Cardiac septum (tissue), 1 donor: ENCODE measurements at places on chromosomes 1 and 21.

GRCh38 chr1:160539990-160540858 lies 17.2 kb upstream of the SLAMF6 start:
- DNase-seq = no peak

DNA sequence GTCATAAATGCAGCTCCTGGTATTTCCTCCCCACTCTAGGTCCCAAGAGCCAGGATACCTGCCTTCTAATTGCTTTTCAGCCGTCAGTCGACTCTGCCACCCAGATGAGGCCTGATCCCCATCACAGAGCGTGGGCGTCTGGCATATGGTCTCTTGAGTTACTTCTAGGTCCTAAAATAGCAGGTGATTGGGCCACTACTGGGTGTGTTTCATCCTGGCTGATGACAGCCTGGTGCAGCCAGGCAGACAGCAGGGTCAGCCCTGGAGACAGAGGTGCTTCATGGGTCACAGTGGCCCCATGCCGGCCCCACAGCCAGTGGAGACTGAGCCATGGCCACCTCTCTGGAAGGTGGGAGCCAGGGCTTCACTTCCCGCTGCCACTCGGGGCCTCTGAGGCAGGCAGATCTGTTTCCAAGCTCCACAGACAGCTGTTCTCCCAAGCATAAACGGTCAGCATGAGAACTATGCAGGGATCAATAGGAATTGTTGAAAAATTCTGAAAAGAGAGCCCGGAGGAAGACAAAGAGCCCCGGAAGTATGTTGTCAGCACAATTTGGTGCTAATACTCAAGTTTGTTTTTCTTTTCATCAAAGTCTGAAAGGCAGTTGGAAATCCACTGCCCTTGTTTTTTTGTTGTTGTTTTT lies 83.0 kb downstream of the MAN1C1 start:
- peak; percentile 85 for DNase-seq

DNA sequence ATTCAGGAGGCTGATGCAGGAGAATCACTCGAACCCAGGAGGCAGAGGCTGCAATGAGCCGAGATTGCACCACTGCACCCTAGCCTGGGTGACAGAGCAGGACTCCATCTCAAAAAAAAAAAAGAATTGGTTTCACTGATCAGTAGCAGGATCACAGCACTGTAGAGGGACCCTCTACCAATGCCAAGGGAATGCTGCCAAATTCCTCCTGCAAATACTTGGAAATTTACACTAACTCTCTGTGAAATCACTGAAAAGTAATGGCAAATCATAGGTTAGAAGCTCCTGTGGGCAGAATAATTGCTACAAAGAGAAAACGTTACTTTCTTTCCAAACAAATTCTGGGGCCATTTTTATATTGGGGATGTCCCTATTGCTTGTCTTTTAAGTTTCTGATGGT lies 6.7 kb upstream of the GPR25 start:
- DNase-seq = no peak

DNA sequence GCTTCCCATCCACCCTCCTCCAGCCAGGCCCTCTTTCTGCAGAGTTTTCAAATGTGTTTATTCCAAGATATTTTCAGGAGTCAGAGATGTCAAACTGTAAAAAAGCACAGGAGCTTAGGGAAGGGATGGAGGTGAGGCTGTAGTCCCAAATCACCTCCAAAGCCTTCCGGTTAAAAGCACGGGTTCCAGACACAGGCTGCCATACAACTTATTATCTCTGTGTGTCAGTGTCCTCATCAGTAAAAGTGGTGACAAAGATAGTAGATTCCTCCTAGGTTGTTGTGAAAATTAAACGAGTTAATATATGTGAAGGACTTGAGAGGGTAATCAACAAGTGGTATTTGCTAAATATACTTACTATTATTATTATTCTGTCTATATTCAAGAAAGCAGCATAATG lies 15.1 kb downstream of the S100A7A start:
- DNase-seq = no peak

DNA sequence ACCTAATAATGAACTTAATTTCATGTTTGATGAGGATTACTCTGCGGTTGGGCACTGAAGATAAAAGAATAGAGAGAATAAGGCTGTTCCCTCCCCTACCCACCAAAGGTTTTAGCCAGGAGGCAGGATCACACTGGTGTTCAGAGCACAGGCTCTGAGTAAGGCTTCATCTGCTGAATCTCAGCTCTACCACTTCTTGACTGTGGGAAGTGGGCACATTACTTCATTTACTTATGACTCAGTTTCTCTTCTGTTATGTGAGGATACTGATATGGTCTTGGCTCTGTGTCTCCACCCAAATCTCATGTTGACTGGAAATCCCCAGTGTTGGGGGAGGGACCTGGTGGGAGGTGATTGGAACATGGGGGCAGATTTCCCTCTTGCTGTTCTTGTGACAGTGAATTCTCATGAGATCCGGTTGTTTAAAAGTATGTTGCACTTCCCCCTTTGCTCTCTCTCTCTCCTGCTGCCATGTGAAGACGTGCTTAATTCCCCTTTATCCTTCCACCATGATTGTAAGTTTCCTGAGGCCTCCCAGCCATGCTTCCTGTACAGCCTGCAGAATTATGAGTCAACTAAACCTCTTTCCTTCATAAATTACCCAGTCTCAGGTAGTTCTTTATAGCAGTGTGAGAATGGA lies 79.7 kb downstream of the SMYD2 start:
- DNase-seq = no peak

DNA sequence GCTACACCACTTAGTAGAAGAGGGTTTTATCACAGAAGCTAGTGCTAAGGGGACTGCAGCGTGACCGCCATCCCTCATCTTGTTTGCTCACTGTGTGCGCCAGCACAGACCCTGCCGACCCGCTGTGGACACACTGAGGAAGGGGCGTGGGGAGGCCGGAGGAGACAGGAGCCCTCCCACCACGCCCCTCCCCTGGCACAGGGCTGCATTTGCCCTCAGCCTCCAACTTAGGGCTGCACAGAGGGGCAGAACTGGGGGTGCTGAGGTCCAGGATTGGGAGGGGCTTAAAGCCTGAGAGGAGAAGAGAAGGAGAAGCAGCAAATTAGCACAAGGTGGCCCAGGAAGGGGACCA lies 37.2 kb downstream of the RRP1 start:
- DNase-seq = no peak

- no peak for DNase-seq
These were observed 89.6 kb upstream of the LPGAT1 start for GRCh38 chr1:211920141-211920572.

- DNase-seq = no peak
These were observed 11.1 kb downstream of the TMEM240 start for GRCh38 chr1:1529321-1529720.
